ENCODE measurements at places on chromosomes 3 and 15. TPM values are rescaled to one million over a fixed set of nuclear protein-coding genes. Genes with fewer than 3 reads are reported as not detected.

DNA sequence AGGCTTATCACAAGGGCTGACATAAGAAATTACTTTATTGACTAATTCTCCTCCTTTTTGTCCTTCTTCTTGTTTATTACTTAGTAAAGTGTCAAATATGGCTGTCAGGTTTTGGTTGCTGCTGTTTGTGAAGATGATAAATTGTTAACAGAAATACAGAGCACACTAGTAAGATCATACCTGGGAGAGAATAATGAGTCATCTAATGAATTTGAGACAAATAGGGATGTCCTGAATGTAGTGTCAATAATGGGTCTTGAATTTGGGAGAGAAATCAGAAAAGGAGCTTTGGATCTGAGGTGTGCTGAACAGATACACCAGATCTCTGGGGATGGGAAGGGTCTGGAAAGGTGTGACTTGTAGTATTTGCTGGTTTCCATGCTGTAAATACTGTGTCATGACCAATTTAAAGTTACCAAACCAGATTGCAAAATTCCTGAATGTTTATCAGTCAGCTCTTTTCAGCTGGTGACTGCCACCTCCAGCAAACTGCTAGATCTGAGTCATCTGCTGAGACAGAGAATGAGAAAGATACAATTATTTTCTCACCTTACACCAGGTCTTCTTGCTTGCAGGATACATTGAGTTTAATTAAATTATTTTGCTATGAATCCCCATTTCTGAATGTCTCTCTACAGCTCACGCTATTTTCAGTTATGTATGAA lies 76.7 kb upstream of the SATB1 start:
- no peak overlapping the region for H3K27ac ChIP-seq
- no peaks in the 10 kb centered on the region for H3K36me3 ChIP-seq
- no peaks in the 10 kb centered on the region for H3K27me3 ChIP-seq
- no peak overlapping the region for H3K4me3 ChIP-seq
- no peak for DNase-seq
- no peaks in the 10 kb centered on the region for H3K4me1 ChIP-seq

- no peaks in the 10 kb centered on the region for H3K27me3 ChIP-seq
- H3K4me1 ChIP-seq = no peaks in the 10 kb centered on the region
Measured at GRCh38 chr3:123123716-123124616, 57.1 kb downstream of the PDIA5 start.

- H3K27me3 ChIP-seq = no peaks in the 10 kb centered on the region
- no peak overlapping the region for H3K27ac ChIP-seq
- no peaks in the 10 kb centered on the region for H3K36me3 ChIP-seq
- no peak overlapping the region for H3K4me3 ChIP-seq
- DNase-seq = no peak
Measured at GRCh38 chr15:70245932-70246622, 148.4 kb upstream of the TLE3 start.

- H3K27me3 ChIP-seq = no peaks in the 10 kb centered on the region
- H3K36me3 ChIP-seq = no peaks in the 10 kb centered on the region
- H3K4me1 ChIP-seq = no peaks in the 10 kb centered on the region
Measured at GRCh38 chr3:100833483-100833882, 124.2 kb downstream of the TFG start.

DNA sequence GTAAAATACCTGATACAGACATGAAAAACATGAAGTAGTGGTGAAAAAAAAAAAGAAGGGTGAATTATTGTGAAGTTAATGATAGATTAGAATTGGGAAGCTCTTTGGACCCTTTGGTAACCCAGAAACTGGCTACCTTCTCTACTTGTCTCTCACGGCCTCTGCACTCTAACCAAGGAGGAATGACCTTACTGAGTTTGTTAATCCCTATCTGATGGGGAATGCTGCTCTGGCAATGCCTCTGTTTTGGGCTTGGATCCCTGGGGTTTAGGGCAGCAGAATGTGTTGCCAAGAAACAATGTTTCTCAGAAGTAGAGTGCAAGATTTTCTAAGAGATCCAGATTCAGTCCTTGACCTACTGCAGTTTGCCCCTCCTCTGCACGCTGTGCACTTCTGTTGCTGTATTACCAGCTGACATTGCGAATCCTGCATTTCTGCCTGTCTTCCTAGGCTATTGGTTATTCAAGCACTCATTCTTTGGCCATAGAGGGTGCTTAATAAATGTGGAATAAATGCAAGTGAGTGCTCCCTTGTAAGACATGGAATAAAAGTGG lies 49.2 kb upstream of the MAP3K13 start:
- no peak for DNase-seq
- no peak overlapping the region for H3K27ac ChIP-seq
- H3K4me3 ChIP-seq = no peak overlapping the region
- no peaks in the 10 kb centered on the region for H3K27me3 ChIP-seq
- peaks cover 5% of the 10 kb centered on the region for H3K4me1 ChIP-seq

DNA sequence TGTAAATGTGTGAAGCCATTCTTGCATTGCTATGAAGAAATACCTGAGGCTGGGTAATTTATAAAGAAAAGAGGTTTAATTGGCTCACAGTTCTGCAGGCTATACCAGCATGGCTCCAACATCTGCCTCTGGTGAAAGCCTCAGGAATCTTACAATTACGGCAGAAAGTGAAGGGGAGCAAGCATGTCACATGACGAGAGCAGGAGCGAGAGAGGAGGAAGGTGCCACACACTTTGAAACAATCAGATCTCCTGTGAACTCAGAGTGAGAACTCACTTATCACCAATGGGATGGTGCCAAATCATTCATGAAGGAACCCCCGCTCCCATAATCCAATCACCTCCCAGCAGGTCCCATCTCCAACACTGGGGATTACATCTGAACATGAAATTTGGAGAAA lies 213.6 kb upstream of the TSC22D2 start:
- no peak for DNase-seq
- no peaks in the 10 kb centered on the region for H3K27me3 ChIP-seq
- no peak overlapping the region for H3K4me3 ChIP-seq
- no peaks in the 10 kb centered on the region for H3K36me3 ChIP-seq
- H3K27ac ChIP-seq = no peak overlapping the region

Gene CCDC33
- total RNA-seq = 0.74 TPM

DNA sequence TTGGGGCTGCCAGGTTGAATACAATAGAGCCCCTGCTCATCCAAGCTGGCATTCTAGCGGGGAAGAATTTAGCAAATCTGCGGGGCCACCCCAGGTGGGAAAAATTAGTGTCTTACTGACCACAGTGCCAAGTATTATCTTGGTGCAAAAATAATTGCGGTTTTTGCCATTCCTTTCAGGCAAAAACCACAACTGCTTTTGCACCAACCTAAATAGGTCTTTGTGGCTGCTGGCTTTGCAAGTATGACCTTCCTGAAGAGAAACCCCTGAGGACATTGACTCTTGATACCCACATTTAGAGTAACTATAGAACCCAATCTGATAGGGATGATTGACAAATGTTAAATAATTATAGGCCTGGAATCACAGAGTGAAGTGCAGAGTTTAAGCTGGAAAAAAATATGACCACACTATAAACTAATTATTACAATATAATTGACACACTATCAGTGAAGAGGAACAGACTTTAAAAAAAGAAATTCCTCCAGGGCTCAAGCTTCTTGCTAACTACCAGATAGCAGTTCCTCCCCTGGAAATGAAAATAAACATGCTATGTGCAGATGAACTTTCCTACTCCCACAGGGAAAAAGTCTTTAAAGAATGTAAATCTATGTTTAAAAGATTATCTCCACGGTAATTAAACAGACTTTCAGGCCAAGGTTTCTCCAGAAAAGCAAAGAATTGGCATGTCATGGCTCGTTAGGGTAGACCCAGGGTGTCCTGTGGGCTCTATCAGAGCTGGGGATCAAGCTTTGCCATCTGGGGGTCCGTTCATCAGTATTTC lies 34.4 kb downstream of the CA12 start:
- H3K27ac ChIP-seq = no peak overlapping the region
- H3K27me3 ChIP-seq = no peaks in the 10 kb centered on the region
- H3K36me3 ChIP-seq = no peaks in the 10 kb centered on the region
- no peak for DNase-seq
- H3K4me3 ChIP-seq = no peak overlapping the region

- no peak overlapping the region for H3K27ac ChIP-seq
- no peak overlapping the region for H3K4me3 ChIP-seq
- no peaks in the 10 kb centered on the region for H3K27me3 ChIP-seq
- DNase-seq = no peak
- H3K36me3 ChIP-seq = no peaks in the 10 kb centered on the region
- peaks cover 31% of the 10 kb centered on the region for H3K4me1 ChIP-seq
Measured at GRCh38 chr15:89098281-89098680, 10.0 kb downstream of the ABHD2 start.

DNA sequence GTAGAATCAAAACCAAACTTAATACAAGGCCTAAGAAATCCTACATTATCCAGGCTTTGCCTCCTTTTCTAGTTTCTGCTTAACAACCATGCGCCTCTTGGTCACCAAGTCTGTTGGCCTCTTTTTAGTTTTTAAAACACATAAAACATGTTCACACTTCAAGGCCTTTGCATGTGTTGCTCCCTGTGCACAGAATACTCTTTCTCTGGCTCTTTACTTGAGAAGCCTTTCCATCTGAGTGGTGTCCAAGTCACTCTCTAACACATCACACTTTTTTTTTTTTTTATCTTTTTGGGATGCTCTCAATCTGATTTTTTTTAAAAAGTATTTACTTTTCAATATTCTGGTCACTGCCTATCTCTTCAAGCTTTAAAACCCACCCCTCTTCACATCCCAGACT lies 14.9 kb downstream of the GAP43 start:
- no peaks in the 10 kb centered on the region for H3K27me3 ChIP-seq
- H3K36me3 ChIP-seq = no peaks in the 10 kb centered on the region
- H3K4me1 ChIP-seq = no peaks in the 10 kb centered on the region
- DNase-seq = no peak
- no peak overlapping the region for H3K4me3 ChIP-seq

DNA sequence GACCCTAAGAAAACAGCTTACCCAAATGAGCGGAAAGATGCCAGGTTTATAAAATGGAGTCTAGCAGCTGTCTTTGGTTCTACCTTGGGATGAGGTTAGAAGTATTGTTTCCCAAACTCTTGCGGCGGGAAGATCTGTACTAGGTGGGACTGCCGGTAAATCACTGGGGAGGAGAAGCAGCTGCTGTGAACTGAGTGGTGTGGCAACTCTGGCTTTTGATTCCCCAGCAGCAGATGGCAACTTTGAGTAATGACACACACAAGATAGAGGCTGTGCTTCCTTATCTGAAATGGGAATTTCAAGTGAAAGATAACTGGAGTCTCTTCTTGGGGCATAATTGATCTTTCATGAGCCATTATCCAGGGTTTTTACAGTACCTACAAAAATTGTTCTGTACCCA lies 184.9 kb downstream of the ATG7 start:
- peaks cover 5% of the 10 kb centered on the region for H3K4me1 ChIP-seq
- no peaks in the 10 kb centered on the region for H3K36me3 ChIP-seq
- H3K27ac ChIP-seq = no peak overlapping the region
- no peak overlapping the region for H3K4me3 ChIP-seq
- H3K27me3 ChIP-seq = no peaks in the 10 kb centered on the region

DNA sequence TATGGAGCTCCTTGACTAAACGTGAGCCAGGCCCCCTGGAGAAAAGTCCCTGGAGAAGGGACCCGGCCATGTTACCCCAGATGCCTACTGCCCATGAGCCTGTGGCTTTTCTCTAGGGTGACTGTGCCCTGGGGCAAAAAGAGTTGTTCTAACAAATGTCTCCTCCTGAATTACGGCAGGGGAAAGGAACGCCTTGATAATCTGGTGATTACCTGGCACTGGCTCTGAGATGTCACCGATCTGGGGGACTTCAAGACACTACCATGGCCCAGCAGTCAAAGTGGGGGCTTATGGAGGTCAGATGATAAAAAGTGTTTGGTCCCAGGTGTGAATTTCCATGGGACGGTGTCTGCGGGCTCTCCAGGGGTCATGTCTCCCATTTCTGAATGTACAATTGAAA lies 140.7 kb downstream of the KLF13 start:
- H3K27ac ChIP-seq = no peak overlapping the region
- H3K4me3 ChIP-seq = no peak overlapping the region
- no peaks in the 10 kb centered on the region for H3K36me3 ChIP-seq
- DNase-seq = no peak
- H3K4me1 ChIP-seq = no peaks in the 10 kb centered on the region
- no peaks in the 10 kb centered on the region for H3K27me3 ChIP-seq

DNA sequence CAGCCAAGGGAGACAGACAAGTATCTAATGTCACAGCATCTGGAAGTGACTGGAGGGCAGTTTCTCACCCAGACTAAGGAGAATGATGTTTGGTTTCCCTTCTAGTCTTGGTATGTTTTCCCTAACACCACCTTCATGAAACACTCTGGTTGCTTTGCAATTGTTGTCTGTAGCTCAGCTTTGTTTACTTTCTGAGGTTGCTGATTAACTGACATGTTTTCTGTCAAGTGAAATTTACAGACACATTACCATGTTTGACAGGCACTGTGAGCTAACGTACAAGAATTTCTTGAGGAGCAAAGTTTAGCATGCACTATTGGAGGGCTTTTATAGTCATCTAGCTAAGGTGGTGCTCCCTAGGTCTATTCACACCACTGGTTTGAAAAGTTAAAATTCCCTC lies 131.6 kb upstream of the NECTIN3 start:
- H3K4me3 ChIP-seq = no peak overlapping the region
- H3K4me1 ChIP-seq = no peaks in the 10 kb centered on the region
- H3K36me3 ChIP-seq = no peaks in the 10 kb centered on the region
- H3K27ac ChIP-seq = no peak overlapping the region
- DNase-seq = no peak

Gene SLC2A2
- total RNA-seq = 0.10 TPM

- H3K4me1 ChIP-seq = no peaks in the 10 kb centered on the region
- no peak for DNase-seq
- no peak overlapping the region for H3K27ac ChIP-seq
- no peak overlapping the region for H3K4me3 ChIP-seq
Measured at GRCh38 chr15:48498828-48499227, 146.7 kb downstream of the FBN1 start.

Gene NOX5
- total RNA-seq = 1.5 TPM

Gene CASR
- 0.08 TPM for total RNA-seq

GRCh38 chr3:171915275-171915674 lies 72.1 kb downstream of the TMEM212 start:
- no peak overlapping the region for H3K4me3 ChIP-seq
- H3K36me3 ChIP-seq = no peaks in the 10 kb centered on the region
- H3K27me3 ChIP-seq = no peaks in the 10 kb centered on the region
- no peak for DNase-seq

- no peak for DNase-seq
- H3K4me1 ChIP-seq = peaks cover 2% of the 10 kb centered on the region
- no peaks in the 10 kb centered on the region for H3K36me3 ChIP-seq
- no peak overlapping the region for H3K27ac ChIP-seq
- no peaks in the 10 kb centered on the region for H3K27me3 ChIP-seq
- no peak overlapping the region for H3K4me3 ChIP-seq
Measured at GRCh38 chr3:33071946-33072345, 25.0 kb downstream of the GLB1 start.

Gene GCSAM
- total RNA-seq = not detected

Gene SACM1L
- 30.2 TPM for total RNA-seq

Gene SLC22A13
- 0.15 TPM for total RNA-seq

Gene UTS2B
- 0.92 TPM for total RNA-seq

GRCh38 chr3:177338697-177339219 lies 141.5 kb upstream of the TBL1XR1 start:
- H3K4me3 ChIP-seq = no peak overlapping the region
- no peaks in the 10 kb centered on the region for H3K36me3 ChIP-seq
- no peaks in the 10 kb centered on the region for H3K27me3 ChIP-seq
- H3K4me1 ChIP-seq = peaks cover 4% of the 10 kb centered on the region
- no peak overlapping the region for H3K27ac ChIP-seq

Data from ovary (tissue), 10 donors.